T-cell (primary cell): ENCODE measurements at places on chromosomes 7 and 10.

GRCh38 chr10:131578472-131578970 is 267.0 kb upstream of the TCERG1L start:
- DNase-seq = no peak

GRCh38 chr10:4648999-4649398 is 177.0 kb upstream of the AKR1E2 start:
- DNase-seq = no peak

DNA sequence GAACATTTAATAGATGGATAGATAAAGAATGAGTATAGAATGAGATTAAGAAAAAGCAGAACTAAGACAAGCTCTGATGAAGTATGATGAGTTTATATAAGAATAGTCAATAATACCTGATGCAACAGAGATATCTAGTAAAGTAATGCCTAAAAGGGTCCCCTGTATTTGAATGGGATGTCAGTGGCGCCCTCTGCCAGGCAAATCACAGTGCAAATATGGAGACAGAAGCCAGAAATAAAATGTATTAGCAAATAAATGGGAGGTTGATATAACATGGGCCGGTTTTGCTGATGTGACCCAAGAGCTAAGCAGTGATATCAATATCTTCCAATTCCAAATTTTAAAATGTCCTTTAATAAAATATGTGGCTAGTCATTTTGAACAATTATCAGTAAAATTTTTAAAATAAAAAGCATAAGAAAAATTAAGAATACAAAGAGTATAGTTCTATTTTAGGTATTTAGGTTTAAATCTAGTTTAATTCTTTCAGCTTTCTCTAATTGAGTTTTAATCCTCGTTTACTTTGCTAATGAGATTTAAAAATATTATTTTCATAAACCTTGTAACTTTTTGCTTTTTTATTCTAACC is 62.6 kb downstream of the ADK start:
- peak; percentile 52 for DNase-seq

DNA sequence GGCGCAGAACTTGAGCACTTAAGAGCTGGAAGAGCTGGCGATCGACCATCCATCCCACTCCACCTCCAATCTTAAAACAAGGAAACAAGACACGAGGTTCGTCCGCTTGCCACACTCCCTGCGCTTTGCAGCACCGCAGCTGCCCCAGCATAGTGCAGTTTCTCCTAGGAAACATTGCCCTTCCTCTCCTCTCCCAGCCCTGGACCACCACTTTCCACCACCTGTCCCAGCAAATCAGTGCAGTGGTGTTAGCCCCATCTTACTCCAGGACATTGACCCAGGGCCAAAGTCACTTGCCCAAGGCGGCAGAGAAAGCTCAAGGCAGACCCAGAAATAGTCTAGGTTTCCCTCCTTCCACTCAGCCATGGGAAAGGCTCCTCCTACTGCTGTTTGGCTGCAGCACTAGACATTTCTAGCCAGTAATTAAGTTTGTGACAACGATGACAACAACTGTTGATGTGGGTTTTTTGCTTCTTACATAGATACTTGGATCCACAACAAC is 1.5 kb upstream of the PARD3 start:
- no peak for DNase-seq

GRCh38 chr10:89280508-89280907 is 21.3 kb upstream of the IFIT2 start:
- DNase-seq = no peak

DNA sequence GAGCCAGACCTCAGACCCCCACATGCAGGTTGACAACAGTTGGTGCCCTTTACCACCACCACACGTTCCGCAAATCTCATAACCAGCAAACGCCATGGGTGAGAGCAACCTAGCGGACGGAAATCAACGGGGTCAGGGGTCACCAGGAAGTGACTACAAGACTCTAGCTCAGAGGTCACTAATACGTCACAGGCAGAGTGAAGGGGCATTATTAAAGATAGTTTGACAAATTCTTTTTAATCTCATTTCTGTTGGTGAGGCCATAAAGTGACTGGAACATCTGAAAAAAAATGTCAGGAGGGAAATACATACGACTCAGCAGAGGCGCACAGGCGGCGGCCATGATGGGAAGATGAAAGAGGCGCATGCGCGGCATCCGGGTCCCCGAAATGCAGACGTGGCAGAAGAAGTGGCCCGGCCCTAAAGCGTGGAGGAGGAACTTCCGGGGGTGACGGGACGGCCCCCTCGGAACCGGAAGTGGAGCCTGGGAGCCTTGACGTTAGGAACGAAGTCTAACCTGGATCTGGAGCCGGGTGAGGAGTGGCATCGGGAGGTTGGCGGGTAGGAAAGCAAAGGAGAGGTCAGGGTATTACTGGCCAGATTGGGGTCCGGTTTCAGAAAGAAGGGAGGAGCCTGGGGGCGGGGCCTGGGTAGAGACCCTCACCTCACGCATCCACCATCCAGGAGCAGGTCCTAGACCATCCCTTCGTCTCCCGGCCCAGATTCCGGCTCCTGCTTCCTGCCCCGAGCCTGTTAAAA is at the start of gene SEC24C:
SEC24C (plus strand) TSS at position 468 of the 759 bp plus-strand sequence. CDS start 2,461 bp downstream, outside the sequence.
- peak; percentile 99 for DNase-seq

GRCh38 chr7:152145853-152146466 is 120.5 kb downstream of the GALNT11 start:
- no peak for DNase-seq

GRCh38 chr7:157523766-157524421 is 187.1 kb downstream of the DNAJB6 start:
- DNase-seq = no peak

DNA sequence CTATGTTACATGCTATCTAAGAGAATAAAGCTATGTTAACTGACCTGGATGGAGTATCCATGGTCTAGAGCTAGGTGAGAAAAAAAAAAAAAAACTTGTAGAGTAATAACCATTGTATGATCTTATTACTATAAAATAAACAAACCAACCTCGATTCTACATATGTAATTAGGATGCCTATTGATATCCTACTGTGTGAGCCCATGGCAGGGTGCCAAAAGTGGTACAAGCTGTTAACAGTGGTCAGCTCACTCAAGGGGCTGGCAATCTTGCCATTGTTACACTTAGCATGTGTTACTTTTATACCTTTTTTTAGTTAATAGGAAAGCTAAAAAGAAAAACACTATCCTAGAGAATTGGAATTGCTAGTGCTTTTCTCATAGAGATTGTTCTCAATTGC is 13.5 kb upstream of the IL6 start:
- no peak for DNase-seq
